ENCODE measurements at places on chromosomes 2 and 18.
A peak's percentile ranks its signal among the peaks of the same experiment; 100 is the strongest.

DNA sequence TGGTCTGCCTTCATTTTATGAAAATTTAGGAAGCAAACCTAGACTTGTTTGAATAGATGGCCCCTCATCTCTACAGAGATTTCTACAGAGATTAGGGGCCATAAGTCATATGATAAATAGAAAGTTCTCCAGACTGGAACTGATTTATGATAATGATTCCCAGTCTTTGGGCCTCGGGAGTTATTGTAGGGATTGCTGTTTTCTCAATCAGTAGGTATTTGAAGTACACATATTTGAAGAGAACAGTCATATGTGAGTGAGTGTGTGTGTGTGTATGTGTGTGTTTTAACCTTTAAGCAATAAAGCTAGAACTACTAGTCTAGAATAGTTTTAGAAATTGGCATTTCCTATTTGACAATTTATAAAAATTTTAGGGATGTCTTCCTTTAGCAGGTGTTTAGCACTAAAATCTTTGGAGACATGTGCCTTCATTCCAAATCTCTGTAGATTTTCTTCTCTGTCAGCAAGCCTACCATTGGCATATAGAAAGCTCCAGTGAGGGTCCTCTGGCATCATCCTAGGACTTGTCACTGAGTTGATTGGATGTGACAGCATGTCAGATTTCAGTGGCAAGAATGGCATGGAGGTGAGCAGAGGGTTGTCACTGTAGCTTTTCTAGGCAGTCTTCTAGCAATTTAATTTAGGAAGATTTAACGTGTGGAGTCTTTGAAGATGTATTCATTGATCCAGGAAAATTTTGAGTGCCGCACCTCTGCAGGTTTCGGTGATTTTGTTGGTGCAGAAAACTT lies 71.2 kb downstream of the MYO1B start:
- no peak for DNase-seq

DNA sequence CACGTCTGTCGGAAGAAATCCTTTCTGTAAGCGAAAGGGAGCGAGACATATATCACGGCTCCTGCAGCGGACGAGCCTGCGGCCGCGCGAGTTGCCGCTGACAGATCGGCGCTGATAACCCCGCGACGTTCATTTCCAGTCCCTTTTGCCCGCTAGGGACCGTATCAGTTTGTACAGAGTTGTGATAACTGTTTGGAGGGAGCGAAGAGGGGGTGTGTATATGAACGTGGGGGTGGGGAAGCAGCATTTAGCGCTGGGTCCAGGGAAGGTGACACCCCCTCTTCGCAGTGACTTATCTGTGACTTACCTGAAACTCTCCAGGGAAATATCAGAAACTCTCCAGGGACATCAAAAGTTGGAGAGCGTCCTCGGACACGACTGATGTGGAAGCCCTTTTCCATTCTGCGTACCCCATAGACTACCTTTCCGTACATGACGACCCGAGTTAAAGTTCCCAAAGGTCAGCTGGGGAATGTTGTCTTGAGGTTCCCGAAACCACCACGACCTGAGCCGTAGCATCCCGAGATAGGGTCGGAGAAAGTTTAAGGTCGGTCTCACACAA lies 948 bp upstream of the GATA6 start:
- peak; percentile 54 for DNase-seq

GRCh38 chr2:156196031-156196430 lies 136.5 kb downstream of the NR4A2 start:
- no peak for DNase-seq

GRCh38 chr2:96164459-96165184 lies 19.4 kb upstream of the DUSP2 start:
- peak; percentile 26 for DNase-seq

DNA sequence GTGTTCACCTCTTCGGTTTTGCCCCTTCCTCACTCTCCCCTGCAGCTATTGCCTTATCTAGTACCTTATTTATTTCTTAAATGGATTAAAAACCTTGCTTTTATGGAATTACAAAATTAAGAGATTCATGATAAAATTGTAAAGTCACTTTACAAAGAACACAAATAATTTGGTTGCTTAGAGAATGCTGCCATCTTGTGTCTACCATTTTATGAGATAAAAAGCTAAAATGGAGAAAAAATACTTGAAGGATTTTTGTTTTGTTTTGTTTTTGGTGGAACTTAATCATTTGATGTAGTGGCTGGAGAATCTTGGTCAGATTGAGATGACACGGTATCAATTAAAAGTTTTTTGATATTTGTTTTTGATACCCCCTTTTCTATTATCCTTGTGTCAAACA lies 69.6 kb downstream of the R3HDM1 start:
- no peak for DNase-seq

DNA sequence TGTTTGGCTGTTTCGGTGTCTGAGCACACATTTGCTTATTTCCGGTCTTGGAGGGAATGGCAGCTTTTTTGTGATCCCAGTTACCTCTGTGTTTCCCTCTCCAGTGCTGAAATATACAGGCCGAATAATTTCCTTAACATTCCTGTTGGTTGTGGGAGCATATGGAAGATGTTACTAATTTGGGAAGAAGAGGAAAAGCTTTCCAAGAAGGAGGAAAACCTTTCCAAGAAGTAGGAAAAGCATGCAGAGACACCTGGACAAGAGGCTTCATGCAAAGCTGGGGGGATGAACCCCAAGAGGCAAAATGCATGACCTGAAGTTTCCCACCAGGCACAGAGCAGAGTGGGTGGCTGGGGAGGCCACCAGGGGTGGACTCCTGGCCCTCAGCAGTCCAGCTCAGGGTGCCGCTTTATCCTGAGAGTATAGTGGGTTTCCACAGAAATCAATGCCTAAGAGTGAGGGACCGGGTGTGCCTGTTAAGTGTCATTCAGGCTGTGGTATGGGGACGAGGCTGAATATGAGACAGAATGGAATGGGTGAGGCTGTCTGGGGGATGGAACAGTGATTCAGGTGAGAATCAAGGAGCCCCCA lies 25.5 kb upstream of the GNAL start:
- DNase-seq: no peak

- no peak for DNase-seq
Observed at GRCh38 chr2:42829671-42830440, 37.5 kb upstream of the HAAO start.

DNA sequence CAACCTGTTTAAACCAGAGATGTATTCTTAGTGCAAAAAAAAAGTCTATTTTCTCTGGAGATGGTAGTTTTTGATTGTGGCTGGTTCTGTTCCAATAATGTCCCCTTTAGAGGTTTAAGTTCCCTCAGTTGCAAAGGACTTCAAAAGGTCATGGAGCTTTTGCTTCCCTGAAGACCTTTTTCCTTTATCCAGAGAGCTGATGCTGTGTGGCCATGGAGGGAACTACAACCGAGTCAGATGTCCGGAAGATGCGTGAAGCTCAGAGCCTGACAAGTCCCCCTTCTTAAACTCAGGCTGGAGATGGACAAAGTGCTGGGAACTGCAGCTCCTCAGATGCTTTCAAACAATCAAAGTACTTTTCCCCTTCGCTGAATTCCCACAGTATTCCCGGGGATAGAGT lies 176.1 kb downstream of the TMEM18 start:
- DNase-seq: no peak

DNA sequence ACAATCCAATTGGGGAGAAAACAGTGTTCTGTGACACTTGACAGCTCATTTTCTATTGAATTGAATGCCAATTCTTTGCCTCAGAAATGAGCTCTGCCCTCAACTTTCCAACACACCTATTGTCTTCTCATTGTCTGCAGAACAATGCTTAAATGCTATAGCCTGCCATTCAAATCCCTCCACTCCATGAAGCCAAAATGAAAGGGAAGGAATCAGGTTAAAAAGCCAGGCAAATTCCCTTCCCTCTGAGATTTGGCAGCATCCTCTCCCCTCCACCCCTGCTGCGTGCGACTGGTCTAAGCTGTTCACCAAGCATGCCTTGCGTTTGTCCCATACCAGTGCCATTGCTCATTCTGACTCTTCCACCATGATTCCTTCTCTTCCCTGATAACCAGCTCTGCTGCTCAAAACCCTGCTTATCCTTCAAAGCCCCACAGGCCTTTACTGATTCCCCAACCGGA lies 32.4 kb upstream of the TMEM131 start:
- no peak for DNase-seq

- DNase-seq: no peak
Observed at GRCh38 chr18:41955688-41956087, 654 bp downstream of the PIK3C3 start.

- DNase-seq: no peak
Observed at GRCh38 chr2:66437109-66437690, 2.3 kb downstream of the MEIS1 start.

DNA sequence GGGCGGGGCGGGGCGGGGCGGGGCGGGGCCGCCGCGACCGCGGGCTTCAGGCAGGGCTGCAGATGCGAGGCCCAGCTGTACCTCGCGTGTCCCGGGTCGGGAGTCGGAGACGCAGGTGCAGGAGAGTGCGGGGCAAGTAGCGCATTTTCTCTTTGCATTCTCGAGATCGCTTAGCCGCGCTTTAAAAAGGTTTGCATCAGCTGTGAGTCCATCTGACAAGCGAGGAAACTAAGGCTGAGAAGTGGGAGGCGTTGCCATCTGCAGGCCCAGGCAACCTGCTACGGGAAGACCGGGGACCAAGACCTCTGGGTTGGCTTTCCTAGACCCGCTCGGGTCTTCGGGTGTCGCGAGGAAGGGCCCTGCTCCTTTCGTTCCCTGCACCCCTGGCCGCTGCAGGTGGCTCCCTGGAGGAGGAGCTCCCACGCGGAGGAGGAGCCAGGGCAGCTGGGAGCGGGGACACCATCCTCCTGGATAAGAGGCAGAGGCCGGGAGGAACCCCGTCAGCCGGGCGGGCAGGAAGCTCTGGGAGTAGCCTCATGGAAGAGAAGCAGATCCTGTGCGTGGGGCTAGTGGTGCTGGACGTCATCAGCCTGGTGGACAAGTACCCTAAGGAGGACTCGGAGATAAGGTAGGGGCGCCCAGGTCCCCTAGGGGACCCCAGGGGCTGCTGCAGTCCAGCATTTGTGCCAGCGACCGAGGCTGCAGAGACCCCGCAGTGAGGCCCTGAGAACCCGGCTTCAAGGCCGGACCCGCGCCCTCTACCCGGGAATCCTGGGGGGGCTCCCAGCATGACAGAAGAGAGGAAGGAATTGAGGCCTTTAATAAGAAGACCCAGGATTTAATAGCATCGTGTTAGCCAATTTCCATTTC lies at the start of gene KHK:
TSS of gene KHK (plus strand) at position 49 of the 870 bp plus-strand sequence. CDS start at position 537, 488 bp downstream.
- no peak for DNase-seq

GRCh38 chr18:361100-361732 lies 93.4 kb upstream of the THOC1 start:
- DNase-seq: no peak

DNA sequence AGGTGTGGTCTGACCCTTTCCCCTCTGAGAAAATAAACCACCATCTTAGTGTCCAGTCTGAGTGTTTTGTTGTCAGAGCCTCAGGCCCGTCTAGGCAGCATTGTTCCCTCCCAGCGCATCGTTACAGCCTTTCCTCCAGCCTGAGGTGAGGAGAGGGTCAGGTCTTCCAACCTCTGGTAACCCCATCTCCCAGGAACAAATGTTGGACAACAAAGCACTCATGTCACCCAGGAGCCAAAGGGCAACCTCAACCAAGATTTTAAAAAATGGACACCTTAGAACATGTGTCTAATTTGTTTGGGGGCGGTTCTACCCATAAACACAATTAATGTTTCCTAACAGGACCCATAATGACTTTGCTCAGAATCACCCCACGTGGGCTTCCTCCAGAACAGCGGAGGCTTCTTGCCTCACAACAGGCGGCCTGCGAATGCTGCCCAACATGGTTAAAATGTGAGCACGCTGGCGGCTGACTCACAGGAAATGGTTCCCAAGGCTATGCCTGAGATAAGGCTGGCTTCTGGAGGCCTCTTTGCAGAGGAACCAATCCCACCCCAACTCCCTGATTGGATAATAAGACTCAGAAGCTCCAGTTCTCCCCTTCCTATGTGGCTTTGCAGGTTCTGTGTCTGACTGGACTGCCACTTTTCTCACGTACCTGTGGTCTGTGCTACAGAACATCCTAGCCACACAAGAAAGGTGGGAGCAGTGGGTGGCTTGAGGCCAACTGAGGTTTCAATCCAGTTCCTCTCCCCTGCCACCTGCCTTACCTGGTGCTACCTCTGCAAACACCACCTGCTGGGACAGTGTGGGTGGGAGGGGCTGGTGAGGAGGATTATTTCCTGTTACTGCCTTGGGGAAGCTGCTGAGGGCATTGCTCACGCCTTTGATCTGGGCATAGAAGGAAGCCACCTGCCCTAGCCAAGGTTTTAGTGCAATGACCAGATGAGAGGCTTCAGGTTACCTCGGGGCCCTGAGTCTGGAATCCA lies 108.8 kb downstream of the B3GNT2 start:
- DNase-seq: no peak

- DNase-seq: no peak
Observed at GRCh38 chr2:170475878-170476277, 239.3 kb upstream of the SP5 start.

GRCh38 chr2:48799601-48800000 lies 44.1 kb upstream of the LHCGR start:
- no peak for DNase-seq

DNA sequence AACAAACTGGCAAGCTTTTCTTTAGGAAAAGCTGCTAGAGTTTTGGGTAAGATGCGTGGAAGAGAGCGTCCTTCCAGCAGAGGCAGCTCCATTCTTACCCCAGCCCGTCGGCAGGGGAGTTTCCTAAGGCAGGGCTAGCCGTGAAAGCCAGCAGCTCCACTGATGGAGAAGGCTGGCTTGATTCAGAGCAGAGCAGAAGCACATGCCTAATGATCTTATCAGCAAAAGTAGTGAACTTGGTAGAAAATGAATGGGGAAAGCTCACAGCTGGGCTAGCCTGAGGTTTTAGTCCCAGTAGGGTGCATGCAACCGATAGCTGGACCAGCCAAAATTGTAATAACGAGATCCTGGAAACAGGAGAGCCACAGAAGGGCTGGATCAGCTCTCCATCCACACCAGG lies 20.8 kb downstream of the LAMA1 start:
- DNase-seq: no peak

DNA sequence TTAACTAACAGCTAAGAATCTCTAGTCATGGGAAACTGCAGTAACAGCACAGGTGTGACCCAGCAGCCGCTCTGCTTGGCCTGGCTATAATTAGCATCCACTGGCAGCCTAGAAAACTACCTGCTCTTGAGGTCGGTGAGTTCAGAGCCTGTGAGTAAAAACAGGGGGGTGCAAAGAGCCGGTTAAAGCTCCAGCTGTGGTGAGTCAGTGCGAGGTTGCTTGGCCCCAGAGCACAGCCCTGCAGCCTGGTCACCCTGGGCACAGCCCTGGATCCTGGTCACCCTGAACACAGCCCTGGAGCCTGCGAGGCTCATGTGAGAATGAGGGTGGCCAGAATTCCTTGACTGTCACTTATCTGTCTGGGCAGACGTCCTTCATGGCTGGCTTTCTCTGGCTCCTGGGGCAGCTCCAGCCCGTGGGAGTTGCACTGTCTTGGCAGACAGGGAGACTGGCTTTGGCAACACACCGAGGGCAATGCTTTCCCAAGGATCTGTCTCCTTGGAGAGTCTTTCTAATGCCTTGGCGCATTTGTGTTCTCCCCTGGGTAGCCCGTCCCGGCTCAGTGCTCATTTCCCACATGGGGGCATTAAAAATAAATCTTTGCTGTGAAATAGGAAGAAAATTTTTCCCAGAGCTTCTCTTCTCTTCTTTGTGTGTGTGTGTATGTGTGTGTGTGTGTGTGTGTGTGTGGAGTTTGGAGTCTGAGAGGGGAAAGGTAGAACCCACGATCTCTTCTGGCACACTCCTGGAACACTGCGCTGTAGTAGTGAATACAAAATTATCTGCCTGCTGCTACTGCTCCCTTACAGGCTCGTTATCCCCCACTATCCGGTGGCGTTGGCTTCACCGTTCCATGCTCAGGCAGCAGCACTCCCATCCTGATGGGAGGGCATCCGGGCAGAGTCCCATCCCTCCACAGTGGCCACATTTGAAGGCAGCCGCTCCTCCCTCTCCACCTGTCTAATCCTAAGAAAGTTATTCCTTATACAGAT lies 250.2 kb upstream of the MEX3C start:
- no peak for DNase-seq

- DNase-seq: no peak
Observed at GRCh38 chr2:171939743-171940071, 17.4 kb downstream of the HAT1 start.
